ENCODE measurements at places on chromosomes 1 and 21. TPM values are rescaled to one million over a fixed set of nuclear protein-coding genes. Genes with fewer than 3 reads are reported as not detected.

Gene LRRC38
- not detected for total RNA-seq

- no peak for DNase-seq
These were observed 16.2 kb downstream of the SDCCAG8 start for GRCh38 chr1:243271996-243272395.

- no peak for DNase-seq
These were observed 152.4 kb downstream of the GABPA start for GRCh38 chr21:25887166-25887565.

DNA sequence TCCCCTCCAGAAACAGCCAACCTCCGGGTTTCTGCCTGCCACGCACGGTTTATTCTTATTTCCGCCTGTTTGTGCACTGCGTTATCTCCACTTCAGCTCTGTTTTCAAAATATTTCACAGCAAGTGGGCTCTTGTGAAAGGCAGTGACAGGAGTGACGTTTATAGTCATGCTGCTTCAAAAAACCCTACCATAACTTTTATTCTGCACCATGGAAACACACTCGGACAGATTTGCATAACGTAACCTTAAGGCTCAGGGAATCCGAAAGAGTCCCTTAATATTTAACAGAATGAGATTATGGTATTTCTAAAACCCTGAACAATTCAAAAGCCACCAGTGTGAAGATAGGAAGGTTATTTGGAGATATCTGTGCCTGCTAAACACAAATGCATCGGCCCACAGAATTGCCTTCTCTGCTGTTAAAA is 782 bp upstream of the SDE2 start:
- no peak for DNase-seq

DNA sequence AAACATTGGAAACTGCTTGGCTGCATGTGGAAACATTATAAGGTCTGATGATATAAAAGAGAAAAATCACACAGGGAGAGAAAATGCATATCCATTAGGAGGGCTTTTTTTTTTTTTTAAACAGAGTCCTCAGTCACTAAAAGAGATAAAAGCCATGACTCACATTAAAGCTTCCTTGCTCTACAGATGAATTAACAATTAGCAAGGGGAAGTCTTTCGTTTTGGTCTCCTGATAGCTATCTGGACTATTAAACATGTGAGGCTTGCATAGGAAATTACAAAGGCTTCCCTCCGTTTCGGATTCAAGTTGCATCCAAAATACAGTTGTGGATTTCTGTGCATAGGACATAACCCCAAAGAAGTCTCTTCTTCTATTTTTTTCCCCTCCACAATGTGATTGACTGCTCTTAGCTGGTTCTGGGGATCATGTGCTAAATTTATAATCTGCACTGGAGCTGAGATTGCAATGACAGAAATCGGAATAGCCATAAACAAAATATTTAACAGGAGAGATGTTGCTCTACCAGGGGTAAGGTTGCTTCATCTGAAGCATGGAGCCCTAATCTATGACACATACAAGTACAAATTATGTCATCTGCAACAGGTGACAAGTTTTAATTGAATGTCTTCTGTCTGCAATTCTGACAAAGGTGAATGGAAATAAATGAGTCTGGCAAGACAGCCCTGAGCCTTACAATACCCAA is 146.8 kb downstream of the ESRRG start:
- DNase-seq: no peak
